Fibroblast of upper back skin (primary cell): ENCODE measurements at places on chromosomes 16 and 17.

- DNase-seq = no peak
Measured at GRCh38 chr16:57661936-57662906, 5.9 kb upstream of the ADGRG3 start.

DNA sequence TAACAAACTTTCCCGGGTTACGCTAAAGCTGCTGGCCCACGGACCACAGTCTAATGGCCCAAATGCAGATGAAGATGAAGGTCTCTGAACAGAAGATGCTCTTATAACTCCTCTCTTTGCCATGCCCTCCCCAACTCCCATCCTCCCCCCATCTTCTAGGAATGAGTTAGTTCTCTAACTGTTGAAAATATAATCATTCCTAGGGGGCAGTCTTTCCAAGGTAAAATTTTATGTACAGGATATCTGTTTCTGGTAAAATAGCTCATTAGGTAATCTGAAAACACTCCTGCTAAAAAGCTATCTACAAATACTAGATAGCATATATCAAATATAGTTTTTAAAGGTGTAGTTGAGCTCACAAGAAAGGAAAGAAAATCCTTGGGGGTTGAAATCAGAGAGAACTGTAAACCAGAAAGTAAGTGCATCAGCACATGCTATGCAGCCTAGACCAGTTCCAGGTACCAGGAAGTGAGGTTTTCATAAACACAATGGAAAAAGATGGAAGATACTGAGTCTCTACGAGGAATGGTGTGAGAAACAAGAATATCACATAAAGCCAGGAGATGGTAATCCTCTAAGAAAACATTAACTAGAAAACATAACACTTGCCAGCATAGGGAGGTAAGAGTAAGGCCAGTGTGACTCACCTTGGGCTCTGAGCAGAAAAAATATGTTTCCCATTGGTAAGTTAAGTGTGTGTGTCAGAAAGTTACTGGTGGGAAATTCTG, 38.1 kb downstream of the CMC2 start:
- peak; percentile 41 for DNase-seq

- peak; percentile 53 for DNase-seq
Measured at GRCh38 chr16:31880322-31880979, 6.8 kb downstream of the ZNF267 start.

- no peak for DNase-seq
Measured at GRCh38 chr16:84616515-84616914, 1.4 kb downstream of the COTL1 start.

- peak; percentile 23 for DNase-seq
Measured at GRCh38 chr17:69417545-69418483, 3.3 kb downstream of the MAP2K6 start.

DNA sequence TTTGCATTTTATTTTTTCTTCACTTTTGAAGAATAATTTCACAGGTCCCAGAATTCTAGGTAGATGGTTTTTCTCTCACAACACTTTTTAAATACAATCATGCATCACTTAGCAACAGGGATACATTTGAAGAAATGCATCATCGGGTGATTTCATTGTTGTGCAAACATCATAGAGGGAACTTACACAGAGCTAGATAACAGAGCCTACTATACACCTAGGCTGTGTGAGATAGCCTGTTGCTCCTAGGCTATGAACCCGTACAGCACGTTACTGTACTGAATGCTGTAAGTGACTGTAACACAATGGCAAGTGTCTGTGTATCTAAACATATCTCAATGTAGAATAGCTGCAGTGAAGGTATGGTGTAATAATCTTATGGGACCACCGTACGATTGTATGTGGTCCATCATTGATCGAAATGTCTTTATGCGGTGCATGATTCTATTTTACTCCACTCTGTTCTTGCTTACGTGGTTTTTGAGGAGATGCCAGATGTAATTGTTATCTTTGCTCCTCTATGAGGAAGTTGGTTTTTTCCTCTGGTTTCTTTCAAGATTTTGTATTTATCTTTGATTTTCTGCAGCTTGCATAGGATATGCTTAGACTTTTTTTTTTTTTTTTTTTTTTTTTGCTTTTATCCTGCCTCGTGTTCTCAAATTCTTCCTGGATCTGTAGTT, 35.5 kb upstream of the TMEM92 start:
- no peak for DNase-seq

DNA sequence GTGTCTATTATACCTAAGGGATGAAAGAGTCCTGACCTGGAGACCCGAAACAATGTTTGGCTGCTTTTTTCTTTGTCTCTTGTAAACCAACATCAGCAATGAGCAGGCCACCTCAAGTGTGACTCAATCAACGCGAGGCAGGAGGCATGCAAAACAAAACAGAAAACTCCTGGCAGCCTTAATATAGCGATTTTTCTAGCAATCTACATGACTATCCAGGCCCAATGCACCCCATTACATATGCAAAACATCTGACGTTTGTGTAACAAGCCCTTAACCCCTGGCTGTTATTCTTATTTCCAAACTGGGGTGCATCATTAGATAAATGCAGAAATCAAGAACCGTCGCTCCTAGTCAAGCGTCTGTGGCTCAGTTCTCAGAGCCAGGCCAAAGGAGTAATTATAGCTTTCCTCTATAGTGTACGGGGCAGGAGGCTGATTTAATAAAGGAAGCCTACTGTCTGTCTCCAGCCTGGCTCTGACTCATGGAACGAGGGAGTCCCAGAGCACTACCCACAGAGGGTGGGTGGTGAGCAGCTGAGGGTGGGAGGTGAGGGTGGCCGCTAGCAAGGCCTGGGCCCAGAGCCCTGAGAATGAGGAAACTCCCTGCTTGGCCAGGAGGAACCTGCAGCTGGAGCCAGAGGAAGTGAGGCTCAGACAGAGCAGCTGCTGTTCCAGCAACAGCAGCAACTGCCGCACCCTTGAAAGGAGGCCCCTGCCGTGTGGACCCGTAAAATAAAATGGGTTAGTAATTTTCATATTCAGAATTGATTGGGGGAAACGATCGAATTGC, 43.9 kb downstream of the CHD9 start:
- DNase-seq = peak; percentile 95

GRCh38 chr17:61294777-61295176, 104.9 kb upstream of the TBX2 start:
- peak; percentile 63 for DNase-seq
